ENCODE measurements at places on chromosomes 3 and 15.

DNA sequence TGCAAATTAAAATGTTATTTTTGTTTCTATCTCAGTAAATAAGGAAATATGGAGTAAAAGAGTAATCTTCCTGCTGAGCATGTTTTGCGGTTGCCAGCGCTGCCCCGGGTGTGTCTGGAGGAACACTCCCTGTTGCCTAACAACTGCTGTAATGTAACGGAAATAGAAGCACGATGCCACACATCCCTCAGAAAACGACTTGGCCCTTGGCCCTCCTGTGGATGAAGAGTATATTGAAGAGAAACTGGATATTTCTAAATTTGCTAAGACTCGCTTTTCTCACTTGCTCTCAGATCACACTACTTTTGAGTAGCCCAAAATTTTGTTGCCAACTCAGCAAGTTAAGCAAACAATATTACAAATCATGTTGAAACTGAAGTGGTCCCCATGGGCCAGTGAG is 18.9 kb downstream of the CX3CR1 start:
- peak overlapping the region; percentile 79 for H3K27ac ChIP-seq
- peaks cover 6% of the 10 kb centered on the region for H3K36me3 ChIP-seq
- peak overlapping the region; percentile 51 for H3K4me3 ChIP-seq
- H3K27me3 ChIP-seq, result peaks cover 25% of the 10 kb centered on the region
- peak; percentile 41 for DNase-seq

- no peak for DNase-seq
- peaks cover 55% of the 10 kb centered on the region for H3K27me3 ChIP-seq
- H3K4me3 ChIP-seq, result no peak overlapping the region
- H3K27ac ChIP-seq, result no peak overlapping the region
- H3K4me1 ChIP-seq, result no peaks in the 10 kb centered on the region
These were observed 70.7 kb upstream of the KCNMB2 start for GRCh38 chr3:178465260-178466180.

GRCh38 chr3:59566481-59566975 is 516.7 kb upstream of the CFAP20DC start:
- no peak overlapping the region for H3K27ac ChIP-seq
- no peak for DNase-seq

- no peak for DNase-seq
- H3K4me3 ChIP-seq, result no peak overlapping the region
- no peaks in the 10 kb centered on the region for H3K27me3 ChIP-seq
- H3K4me1 ChIP-seq, result no peaks in the 10 kb centered on the region
These were observed 388.5 kb downstream of the MAGI1 start for GRCh38 chr3:65650247-65650646.

- peaks cover 25% of the 10 kb centered on the region for H3K4me1 ChIP-seq
- H3K4me3 ChIP-seq, result peak overlapping the region; percentile 59
- peaks cover 8% of the 10 kb centered on the region for H3K36me3 ChIP-seq
- H3K27me3 ChIP-seq, result no peaks in the 10 kb centered on the region
These were observed 130.7 kb downstream of the LPP start for GRCh38 chr3:188284455-188285212.

DNA sequence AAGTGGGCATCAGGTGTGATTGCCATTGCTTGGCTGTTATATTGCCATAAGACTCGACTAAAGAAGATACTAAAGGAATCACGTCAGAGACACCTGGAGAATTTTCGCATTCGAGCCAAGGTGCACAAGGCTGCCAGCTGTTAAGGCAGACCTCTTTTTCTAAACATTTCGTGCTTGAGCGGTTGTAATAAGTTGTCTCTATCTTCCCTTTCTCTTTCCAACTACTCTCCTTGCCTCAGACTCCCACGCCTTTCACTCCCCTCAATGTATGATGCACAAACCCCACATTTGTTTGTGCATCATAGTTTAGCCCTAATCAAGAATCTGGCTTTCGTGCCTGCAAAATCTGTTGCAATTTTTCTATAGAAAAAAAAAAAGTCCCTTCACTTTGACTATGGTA is 118.0 kb downstream of the IQCH start:
- peaks cover 2% of the 10 kb centered on the region for H3K4me1 ChIP-seq
- H3K27ac ChIP-seq, result no peak overlapping the region
- H3K36me3 ChIP-seq, result no peaks in the 10 kb centered on the region
- peaks cover 16% of the 10 kb centered on the region for H3K27me3 ChIP-seq
- no peak for DNase-seq

DNA sequence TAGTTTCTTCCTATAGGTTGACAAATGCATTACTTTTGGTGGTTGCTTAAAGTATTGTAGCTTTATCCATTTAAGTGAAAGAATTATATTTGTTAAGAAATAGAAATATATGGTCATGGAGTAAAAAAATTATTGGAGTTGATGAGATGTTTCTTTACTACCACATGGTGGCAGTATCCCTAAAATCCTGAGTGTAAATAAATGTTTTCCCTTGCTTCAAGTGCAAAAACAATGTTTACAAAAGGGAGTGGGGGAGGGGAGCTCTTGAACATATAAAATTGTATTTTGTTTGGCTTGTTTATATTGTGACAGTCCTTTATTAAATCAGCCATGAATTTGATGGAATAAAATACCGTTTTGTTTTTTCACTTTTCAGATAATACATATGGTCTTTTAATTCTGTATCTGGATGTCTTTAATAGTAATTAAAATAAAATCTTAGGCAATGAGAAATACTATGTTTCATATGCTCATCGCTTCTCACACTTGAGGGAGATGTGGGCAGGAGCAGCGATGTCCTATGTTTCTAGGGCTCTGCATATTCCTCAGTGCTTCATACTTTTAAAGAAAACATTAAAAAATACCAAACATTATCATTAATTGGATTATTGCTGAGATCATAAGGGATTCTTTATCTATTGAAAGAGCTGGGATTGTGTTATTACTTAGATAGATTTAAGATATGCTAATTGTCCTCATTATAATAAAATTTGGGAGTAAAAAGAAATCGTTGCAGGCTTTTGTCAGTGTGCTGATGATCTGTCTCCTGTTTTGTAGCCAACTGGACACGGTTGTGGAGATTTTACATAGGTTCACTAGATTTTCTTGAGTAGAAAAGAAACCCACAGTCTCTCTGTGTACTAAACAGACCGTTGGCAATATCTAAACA is 349.7 kb downstream of the TUSC7 start:
- DNase-seq, result no peak
- no peaks in the 10 kb centered on the region for H3K27me3 ChIP-seq
- H3K36me3 ChIP-seq, result no peaks in the 10 kb centered on the region
- no peaks in the 10 kb centered on the region for H3K4me1 ChIP-seq
- no peak overlapping the region for H3K27ac ChIP-seq

DNA sequence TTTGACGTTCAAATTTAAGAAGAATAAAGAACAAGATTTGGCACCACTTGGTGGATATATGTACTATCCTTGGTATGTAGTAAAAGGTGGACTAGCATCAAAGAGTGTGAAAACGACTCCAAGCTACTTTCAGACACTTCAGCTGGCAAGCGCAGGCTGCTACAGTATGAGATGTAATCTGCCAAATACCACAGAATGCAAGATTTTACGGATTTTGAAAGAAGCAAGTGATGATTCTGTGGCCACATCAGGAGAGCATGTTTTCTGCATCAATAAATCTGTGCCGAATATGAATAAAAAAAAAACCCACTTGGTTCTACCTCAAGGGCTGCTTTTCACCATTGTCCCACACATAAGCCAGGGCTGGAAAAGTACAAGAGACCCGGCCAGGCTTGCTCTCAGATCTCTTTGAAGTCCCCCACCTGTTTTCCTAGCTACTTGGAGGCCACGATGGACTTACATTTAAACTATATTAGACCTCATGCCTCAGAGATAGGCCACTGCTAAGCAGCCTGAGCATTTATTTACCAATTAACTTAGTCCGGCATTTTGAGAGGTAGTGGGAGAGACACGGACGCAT is 37.4 kb downstream of the MYO1E start:
- no peak overlapping the region for H3K27ac ChIP-seq
- H3K27me3 ChIP-seq, result peaks cover 7% of the 10 kb centered on the region
- peaks cover 2% of the 10 kb centered on the region for H3K4me1 ChIP-seq
- H3K36me3 ChIP-seq, result no peaks in the 10 kb centered on the region

GRCh38 chr3:179971280-179971679 is 65.5 kb downstream of the PEX5L start:
- no peaks in the 10 kb centered on the region for H3K4me1 ChIP-seq
- no peak overlapping the region for H3K4me3 ChIP-seq
- DNase-seq, result no peak

DNA sequence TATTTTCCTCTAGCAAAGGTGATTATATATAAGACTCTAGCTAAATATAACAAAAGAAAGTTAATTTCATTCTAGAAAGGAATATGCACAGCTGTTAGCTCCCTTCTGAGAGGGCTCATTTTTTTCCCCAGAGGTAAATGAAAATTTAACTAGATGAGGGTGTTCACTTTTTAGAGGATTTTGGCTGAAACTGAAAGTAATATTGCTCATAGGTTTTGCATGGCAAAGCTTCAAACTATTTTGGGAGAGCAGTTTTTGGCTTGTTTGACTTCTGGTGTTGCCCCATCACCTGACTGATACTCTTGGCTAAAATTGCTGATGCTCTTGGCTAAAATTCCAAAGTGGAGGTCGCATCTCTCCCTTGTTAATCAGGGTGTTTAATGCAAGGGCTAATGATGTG is 311.9 kb downstream of the EDEM1 start:
- no peak overlapping the region for H3K27ac ChIP-seq
- H3K4me1 ChIP-seq, result peaks cover 2% of the 10 kb centered on the region
- no peaks in the 10 kb centered on the region for H3K36me3 ChIP-seq
- no peaks in the 10 kb centered on the region for H3K27me3 ChIP-seq
- no peak for DNase-seq
- no peak overlapping the region for H3K4me3 ChIP-seq

GRCh38 chr15:73436613-73437012 is 6.4 kb upstream of the REC114 start:
- peaks cover 6% of the 10 kb centered on the region for H3K4me1 ChIP-seq
- H3K4me3 ChIP-seq, result no peak overlapping the region
- H3K36me3 ChIP-seq, result no peaks in the 10 kb centered on the region

- no peak overlapping the region for H3K27ac ChIP-seq
- H3K27me3 ChIP-seq, result peaks cover 33% of the 10 kb centered on the region
- H3K36me3 ChIP-seq, result peaks cover 2% of the 10 kb centered on the region
- no peak overlapping the region for H3K4me3 ChIP-seq
These were observed 34.1 kb downstream of the ATP13A5 start for GRCh38 chr3:193344486-193344885.

DNA sequence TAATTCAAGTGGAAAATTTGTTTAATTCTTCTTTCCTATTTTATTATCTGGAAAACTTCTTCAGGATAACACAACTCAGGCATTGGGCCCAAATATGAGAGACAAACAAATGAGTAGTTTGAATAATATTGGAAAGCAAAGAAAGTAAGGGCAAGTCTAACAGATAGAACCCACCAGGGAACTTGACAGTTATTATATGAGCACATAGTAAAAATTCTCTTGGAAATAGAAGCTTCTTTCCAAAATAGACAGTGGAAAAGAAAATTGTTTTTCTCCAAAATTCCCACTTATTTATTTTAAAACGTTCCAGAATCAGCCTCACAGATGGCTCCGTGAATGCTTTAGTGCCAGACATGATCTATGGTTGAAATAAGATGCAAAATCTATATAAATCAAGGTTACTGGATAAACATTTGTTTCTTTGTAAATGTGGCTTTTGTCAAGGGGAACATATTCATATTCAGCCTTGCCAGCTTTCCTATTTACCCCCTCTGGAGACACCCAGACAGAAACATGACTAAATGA is 23.9 kb downstream of the LDHAL6B start:
- peaks cover 3% of the 10 kb centered on the region for H3K4me1 ChIP-seq
- H3K27ac ChIP-seq, result no peak overlapping the region
- peaks cover 2% of the 10 kb centered on the region for H3K36me3 ChIP-seq
- H3K27me3 ChIP-seq, result peaks cover 8% of the 10 kb centered on the region

DNA sequence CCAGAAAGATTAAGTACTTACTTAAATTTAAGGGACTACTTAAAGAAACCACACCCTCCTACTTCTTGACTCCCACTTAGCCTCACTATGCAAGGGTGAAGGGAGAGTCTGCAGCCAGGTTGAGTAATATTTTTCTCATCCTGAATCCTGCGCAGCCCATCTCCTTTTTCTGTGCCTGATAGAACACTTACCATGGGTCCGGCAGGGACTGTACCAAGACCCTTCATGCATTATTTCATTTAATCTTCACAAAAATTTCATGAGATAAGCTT is 562.6 kb upstream of the CFAP20DC start:
- H3K36me3 ChIP-seq, result no peaks in the 10 kb centered on the region
- no peak overlapping the region for H3K27ac ChIP-seq
- DNase-seq, result no peak
- H3K4me1 ChIP-seq, result no peaks in the 10 kb centered on the region

- H3K27ac ChIP-seq, result no peak overlapping the region
- no peaks in the 10 kb centered on the region for H3K36me3 ChIP-seq
- no peak overlapping the region for H3K4me3 ChIP-seq
- H3K27me3 ChIP-seq, result peaks cover 36% of the 10 kb centered on the region
- H3K4me1 ChIP-seq, result no peaks in the 10 kb centered on the region
These were observed 183.2 kb downstream of the MEGF11 start for GRCh38 chr15:66070220-66070934.

DNA sequence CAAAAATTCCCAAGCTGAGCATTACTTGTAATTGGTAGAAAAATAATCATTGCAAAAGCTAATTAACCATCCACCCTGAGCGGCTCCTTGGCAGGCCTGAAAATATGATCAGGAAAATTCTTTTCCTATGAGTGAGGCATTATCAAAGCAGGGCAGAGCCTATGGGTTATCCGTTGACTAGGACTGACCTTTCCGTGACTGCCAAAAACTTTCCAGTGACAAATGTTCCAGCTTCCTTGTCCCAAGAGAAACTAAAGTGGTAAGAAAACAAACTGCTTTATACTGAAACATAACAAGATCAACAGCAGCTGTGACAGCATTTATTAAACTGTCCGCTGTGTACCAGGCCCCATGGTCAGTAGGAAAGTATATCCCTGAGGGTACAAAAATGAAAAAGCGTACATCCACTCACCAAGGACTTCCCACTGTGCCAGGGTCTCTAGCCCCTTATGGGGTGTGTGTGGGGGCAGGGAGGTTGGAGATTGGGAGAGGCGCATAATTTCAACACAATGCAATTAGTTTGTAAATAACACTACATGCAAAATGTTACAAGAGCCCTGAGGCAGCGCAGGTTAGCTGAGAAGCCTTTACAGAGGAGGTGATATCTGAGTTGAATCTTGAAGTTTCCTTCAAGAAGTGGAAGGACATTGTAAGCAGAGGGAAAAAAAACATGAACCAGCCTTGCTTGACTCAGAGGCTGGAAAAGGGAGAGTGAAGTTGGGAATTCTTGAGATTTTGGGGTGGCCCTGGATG is 8.5 kb downstream of the LIPC start:
- no peaks in the 10 kb centered on the region for H3K36me3 ChIP-seq
- no peak for DNase-seq
- peak overlapping the region; percentile 41 for H3K27ac ChIP-seq
- peaks cover 5% of the 10 kb centered on the region for H3K4me1 ChIP-seq
- H3K4me3 ChIP-seq, result no peak overlapping the region

DNA sequence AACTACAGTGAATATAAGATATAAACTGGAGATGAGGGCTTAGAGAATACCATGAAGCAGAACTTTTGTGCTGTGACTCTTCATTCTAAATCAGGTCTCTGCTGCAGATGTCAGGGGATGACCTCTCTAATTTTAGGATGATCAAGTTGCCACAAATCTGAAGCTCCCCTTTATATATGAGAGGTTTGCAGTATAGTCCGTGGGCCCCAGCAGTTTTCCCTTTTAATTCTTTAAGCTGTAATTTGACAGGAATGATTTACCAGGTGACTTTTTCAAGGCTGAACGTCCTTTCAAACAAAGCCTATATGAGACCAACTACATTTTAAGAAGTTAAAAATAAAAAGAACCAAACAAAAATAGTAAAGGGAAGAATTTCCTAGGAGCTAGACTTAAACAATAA is 4.9 kb upstream of the PLOD2 start:
- peaks cover 38% of the 10 kb centered on the region for H3K27me3 ChIP-seq
- H3K4me3 ChIP-seq, result no peak overlapping the region
- no peak for DNase-seq
- peaks cover 3% of the 10 kb centered on the region for H3K36me3 ChIP-seq
- H3K4me1 ChIP-seq, result no peaks in the 10 kb centered on the region
